ENCODE measurements at places on chromosomes 7 and 10.

GRCh38 chr10:63438506-63439498, 27.0 kb downstream of the JMJD1C start:
- DNase-seq: no peak

GRCh38 chr7:156017916-156018700, 205.8 kb upstream of the SHH start:
- no peak for DNase-seq

DNA sequence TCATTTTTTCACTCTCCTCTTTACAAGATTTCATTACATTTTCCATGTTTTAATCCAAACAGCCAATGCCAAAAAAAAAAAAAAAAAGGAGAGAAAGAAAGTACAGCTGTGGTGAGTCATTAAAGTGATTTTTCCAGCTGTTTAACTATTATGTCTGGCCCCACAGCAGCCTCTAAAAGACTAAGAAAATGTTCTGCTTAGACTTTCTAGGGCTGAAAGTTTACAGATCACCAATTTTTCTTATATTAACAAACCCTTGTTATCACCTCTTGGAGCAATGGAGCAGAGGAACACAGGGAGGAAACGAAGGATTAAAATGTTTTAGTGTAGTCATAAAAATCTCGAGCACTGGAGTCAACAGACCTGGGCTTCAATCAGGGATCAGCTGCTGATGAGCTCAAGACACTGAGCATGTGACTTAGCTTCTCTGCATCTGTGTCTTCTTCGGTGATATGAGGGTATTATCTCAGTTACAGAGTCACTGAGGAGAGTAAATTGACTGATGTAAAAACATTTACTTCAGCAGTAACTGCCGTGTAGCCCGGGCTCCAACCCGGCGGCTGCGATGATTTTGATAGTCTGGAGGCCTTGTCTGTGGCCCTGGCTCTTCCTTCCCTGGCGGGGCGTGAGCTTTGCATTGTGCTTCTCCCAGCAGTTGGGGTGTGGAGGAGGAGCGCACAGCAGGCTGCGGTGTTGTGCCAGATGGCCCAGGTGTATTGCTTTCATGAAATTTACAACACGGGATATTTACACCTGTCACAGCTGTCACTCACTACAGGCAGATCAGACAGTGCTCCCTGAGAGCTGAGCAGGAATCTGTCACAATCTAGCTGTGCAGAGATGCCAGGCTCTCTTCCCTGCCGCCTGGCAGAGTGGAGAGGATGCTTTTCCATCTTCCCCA, 298.3 kb upstream of the FZD8 start:
- no peak for DNase-seq

DNA sequence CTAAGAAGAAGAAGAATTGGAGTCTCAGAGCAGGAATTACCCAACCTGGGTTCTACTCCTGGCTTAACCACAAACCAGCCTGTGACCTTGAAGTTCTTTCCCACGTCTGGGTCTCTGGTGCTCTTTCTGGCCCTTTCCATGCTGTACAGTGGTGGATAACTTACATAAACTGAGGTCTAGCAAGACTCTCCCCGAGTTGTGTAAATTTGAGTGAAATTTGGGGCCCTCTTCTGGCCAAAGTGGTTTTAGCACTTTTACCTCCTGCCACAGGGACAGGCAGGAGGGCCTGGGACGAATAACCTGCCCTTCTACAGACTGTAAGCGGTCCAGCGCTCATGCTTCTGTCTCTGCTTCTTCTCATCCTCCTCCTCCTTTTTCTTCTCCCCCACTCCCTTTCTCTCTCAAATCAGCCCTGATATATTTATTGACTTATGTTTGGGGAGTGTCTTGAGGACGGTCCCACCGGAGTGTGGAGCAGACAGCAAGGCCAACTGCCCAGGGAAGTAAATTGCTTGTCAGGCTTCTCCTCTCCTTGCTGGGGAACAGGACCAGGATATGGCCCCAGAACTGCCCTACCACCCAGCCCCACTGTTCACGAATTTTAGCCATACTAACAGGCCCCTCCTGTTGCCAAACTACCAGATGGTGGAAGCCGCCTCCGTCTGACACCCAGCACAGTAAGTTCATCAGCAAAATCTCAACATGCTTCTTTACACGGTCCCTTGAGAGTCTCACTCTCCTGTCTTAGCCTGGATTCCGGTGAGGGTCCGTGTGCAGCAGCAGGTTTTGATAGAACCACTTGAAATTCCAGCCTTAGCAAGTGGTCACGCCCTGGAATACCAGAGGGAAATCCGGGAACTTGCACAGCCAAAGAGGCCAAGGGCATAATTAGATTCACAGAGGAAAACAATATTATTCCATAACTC, 4.0 kb upstream of the SH3PXD2A start:
- no peak for DNase-seq

DNA sequence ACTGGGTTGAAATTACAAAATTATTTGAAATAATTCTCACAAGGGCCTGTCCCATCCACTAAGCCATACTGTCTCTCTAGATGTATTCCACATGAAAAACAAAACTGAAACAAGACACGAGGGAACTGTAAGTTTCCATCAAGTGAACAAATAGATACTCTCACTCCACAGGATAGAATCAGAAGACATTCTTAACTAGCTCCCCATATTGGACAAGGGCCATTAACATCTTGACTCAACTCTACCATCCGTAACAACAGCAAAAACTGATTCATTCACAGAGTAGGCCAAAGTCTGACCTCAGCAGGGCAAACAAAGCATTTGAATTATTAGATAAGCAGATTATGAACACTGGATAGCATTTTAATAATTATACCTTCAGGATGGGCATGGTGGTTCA, 29.1 kb downstream of the UBE2H start:
- DNase-seq: no peak

DNA sequence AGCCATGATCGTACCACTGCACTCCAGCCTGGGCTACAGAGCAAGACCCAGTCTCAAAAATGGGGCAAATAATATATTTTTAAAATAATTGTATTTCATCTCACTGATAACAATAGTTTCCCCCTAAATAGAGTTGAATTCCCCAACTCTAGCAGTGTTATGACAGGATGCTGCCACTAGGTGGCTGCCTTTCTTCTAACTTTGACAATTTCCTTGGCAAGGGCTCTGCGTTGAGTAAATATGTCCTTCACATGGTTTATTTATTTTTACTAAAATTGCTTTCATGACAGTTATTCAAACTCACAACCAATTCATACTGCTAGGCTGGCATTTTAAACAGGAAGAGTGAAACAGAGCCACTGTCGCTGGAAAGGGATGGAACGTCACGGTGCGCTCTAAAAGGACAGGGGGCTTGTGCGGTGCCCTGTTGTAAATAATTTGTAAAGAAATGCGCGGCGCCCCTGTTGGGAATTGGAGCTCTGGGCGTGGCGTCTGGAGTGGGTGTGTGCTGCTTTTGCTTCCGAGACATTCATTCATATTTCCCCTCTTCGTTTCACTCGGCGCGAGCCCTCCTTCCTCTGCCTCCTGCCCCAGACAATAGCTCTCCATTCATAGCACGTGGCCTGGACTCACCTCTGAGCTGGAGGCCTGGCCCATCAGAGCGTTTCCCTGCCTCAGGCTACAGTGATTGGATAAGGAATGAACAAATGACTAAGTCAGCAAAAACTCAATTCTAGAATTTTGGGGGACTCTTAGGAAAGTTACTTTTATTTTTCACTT, 20.5 kb upstream of the PITRM1 start:
- DNase-seq: no peak

- no peak for DNase-seq
Observed at GRCh38 chr7:77684030-77684429, 12.2 kb upstream of the RSBN1L start.

GRCh38 chr10:77702166-77702565, 64.6 kb upstream of the KCNMA1 start:
- DNase-seq: no peak

GRCh38 chr10:13890233-13891127, 303.7 kb downstream of the PRPF18 start:
- DNase-seq: no peak

GRCh38 chr10:127720142-127720541, 16.8 kb upstream of the FOXI2 start:
- no peak for DNase-seq

- no peak for DNase-seq
Observed at GRCh38 chr10:58892031-58892531, 284.4 kb upstream of the PHYHIPL start.

DNA sequence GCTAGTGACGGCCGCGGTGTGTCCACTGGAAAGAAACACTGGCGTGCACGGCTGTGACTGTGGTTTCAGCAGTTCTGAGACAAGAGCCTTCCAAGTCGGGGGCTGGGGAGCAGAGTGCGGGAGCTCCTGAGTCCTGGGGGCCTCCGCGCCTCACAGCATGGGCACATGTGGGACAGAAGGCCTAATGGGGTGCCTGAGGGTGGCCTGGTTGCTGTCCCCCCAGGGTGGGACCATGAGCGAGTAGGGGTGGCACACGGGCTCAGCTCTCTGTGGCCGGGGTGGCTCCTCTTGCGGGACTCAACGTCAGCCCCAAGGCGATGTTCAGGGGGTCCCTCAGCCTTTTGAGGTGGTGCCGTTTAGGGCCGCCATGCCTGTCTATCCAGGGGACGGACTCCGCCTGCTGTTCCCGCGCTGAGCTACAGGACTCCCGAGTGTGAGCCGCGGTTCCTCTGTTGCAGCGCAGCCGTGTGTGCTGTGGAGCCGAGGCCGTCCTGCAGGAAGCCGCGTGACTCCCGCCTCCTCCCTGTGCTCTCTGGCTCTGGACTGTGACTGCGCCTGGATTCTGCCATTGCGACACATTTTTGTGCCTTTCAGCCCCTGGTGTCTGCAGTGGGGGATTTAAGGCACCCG, 23.5 kb upstream of the CHST12 start:
- no peak for DNase-seq

GRCh38 chr7:31120800-31121513, 68.8 kb downstream of the ADCYAP1R1 start:
- no peak for DNase-seq

- no peak for DNase-seq
Observed at GRCh38 chr10:74081192-74081803, 69.3 kb downstream of the AP3M1 start.

GRCh38 chr10:126430512-126430911, 42.2 kb upstream of the ADAM12 start:
- DNase-seq: no peak

GRCh38 chr7:121043314-121044234, 55.1 kb downstream of the CPED1 start:
- no peak for DNase-seq

Data from cortex of kidney (tissue), 1 donor.